ENCODE measurements at places on chromosomes 2 and 18. TPM values are rescaled to one million over a fixed set of nuclear protein-coding genes. Genes with fewer than 3 reads are reported as not detected.
A peak's percentile ranks its signal among the peaks of the same experiment; 100 is the strongest.

DNA sequence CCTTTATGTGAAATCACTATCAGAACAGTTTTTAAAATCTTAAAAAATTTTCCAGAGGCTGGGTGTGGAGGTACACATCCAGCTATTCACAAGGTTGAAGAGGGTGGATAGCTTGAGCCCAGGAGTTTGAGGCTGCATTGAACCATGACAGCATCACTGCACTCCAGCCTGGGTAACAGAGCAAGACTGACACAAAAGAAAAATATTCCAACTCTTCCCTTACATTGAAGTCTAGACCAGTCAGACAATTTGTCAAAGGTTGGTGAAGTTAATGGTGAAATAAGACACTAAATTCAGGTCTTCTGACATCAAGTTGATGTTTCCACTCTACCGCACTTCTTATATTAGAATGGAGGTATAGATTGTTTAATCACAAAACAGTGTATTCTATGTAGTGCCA lies 52.8 kb downstream of the HYCC2 start:
- no peak overlapping the region for H3K27ac ChIP-seq
- no peaks in the 10 kb centered on the region for H3K27me3 ChIP-seq
- H3K4me3 ChIP-seq = no peak overlapping the region
- H3K4me1 ChIP-seq = no peaks in the 10 kb centered on the region
- no peak for DNase-seq

GRCh38 chr2:209424199-209424701 lies 403 bp downstream of the MAP2 start:
- H3K4me3 ChIP-seq = peak overlapping the region; percentile 66
- no peaks in the 10 kb centered on the region for H3K4me1 ChIP-seq
- H3K27ac ChIP-seq = no peak overlapping the region
- H3K27me3 ChIP-seq = no peaks in the 10 kb centered on the region

GRCh38 chr2:54678719-54679118 lies 44.7 kb upstream of the EML6 start:
- DNase-seq = no peak
- peaks cover 15% of the 10 kb centered on the region for H3K4me1 ChIP-seq
- no peaks in the 10 kb centered on the region for H3K27me3 ChIP-seq
- H3K4me3 ChIP-seq = no peak overlapping the region

GRCh38 chr2:138094031-138094430 lies 129.8 kb downstream of the HNMT start:
- H3K4me3 ChIP-seq = no peak overlapping the region
- H3K36me3 ChIP-seq = no peaks in the 10 kb centered on the region
- no peaks in the 10 kb centered on the region for H3K4me1 ChIP-seq

DNA sequence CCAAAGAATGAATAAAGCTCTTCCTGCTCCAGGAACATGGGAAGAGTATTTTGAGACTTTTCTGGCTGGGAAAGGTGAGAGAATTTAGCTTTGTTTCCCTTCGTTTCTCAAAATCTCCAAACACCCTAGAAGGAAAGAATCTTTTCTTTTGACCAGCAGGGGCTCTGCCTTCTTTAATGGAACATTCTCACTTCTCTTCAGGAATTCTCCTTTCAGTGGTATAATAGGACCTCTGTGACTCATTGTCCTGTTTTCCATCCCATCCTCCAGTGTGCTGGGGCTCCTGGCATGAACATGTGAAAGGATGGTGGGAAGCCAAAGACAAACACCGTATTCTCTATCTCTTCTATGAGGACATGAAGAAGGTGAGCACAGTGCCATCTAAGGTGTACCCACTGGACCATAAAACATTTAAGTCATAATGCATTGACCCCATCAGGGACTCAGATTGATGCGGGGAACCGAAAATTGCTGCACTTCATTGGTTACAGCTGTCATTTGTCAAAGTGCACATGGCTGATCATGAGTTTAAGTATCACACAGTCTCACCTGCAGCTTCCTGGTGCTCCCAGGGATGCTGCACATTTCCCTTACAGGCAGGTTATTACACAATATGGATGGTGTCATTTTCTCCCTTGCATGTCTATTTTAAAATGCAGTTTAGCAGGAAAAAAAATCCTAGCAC lies 5.5 kb downstream of the SULT1C4 start:
- no peak overlapping the region for H3K4me3 ChIP-seq
- no peaks in the 10 kb centered on the region for H3K27me3 ChIP-seq
- no peaks in the 10 kb centered on the region for H3K36me3 ChIP-seq
- no peaks in the 10 kb centered on the region for H3K4me1 ChIP-seq

- H3K36me3 ChIP-seq = no peaks in the 10 kb centered on the region
- no peaks in the 10 kb centered on the region for H3K4me1 ChIP-seq
- H3K27me3 ChIP-seq = no peaks in the 10 kb centered on the region
- no peak overlapping the region for H3K4me3 ChIP-seq
- H3K27ac ChIP-seq = peak overlapping the region; percentile 64
- no peak for DNase-seq
Observed at GRCh38 chr2:151297882-151298281, 8.4 kb upstream of the NMI start.

- H3K27me3 ChIP-seq = no peaks in the 10 kb centered on the region
- H3K4me1 ChIP-seq = no peaks in the 10 kb centered on the region
- no peak overlapping the region for H3K4me3 ChIP-seq
- no peak overlapping the region for H3K27ac ChIP-seq
- no peaks in the 10 kb centered on the region for H3K36me3 ChIP-seq
- DNase-seq = no peak
Observed at GRCh38 chr2:86416146-86416545, 25.0 kb upstream of the KDM3A start.

- H3K4me1 ChIP-seq = no peaks in the 10 kb centered on the region
- no peaks in the 10 kb centered on the region for H3K27me3 ChIP-seq
- no peak for DNase-seq
- no peak overlapping the region for H3K27ac ChIP-seq
- no peak overlapping the region for H3K4me3 ChIP-seq
Observed at GRCh38 chr2:100021791-100022340, 120.5 kb downstream of the AFF3 start.

GRCh38 chr2:45683292-45683691 lies 31.8 kb downstream of the PRKCE start:
- H3K27me3 ChIP-seq = no peaks in the 10 kb centered on the region
- H3K4me1 ChIP-seq = peaks cover 20% of the 10 kb centered on the region
- DNase-seq = no peak
- H3K27ac ChIP-seq = no peak overlapping the region
- H3K4me3 ChIP-seq = no peak overlapping the region

GRCh38 chr2:84674586-84674985 lies 158.3 kb downstream of the DNAH6 start:
- H3K4me3 ChIP-seq = no peak overlapping the region
- no peak overlapping the region for H3K27ac ChIP-seq
- H3K27me3 ChIP-seq = no peaks in the 10 kb centered on the region

DNA sequence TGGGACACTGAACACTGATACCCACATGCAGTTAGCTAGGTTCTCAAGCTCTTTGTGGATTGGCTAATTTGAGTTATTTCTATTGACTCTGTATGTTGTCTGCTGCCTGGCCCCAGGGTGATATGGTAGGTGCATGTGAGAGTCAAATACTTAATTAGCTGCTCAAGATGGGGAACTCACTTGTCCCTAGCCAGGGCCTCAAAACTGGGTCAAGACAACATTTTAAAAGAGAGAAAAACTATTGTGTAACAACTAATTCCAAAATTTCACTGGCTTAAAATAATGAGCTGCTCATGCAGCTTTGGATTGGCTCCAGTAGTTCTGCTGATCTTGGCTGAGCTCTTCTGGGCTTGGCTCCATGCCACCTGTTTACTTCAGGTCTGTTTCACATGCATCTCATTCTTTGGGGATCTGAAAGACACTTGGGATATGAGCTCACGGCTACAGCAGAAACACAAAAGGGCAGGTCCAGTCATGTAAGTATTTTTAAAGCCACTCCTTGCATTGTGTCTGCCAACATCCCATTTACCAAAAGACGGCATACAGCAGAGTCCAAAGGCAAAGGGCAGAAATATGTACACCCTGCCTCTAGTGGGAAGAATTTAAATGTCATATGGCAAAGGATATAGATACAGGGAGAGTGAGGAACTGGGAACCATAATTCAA lies 716.8 kb downstream of the SUCLG1 start:
- H3K4me1 ChIP-seq = no peaks in the 10 kb centered on the region
- DNase-seq = no peak
- H3K27me3 ChIP-seq = no peaks in the 10 kb centered on the region

GRCh38 chr2:10059016-10059351 lies 15.6 kb downstream of the KLF11 start:
- H3K36me3 ChIP-seq = peaks cover 17% of the 10 kb centered on the region
- no peak for DNase-seq
- no peaks in the 10 kb centered on the region for H3K27me3 ChIP-seq
- peaks cover 25% of the 10 kb centered on the region for H3K4me1 ChIP-seq

- no peak for DNase-seq
- no peaks in the 10 kb centered on the region for H3K36me3 ChIP-seq
- no peak overlapping the region for H3K27ac ChIP-seq
- no peak overlapping the region for H3K4me3 ChIP-seq
- no peaks in the 10 kb centered on the region for H3K4me1 ChIP-seq
Observed at GRCh38 chr18:43322132-43322531, 44.8 kb upstream of the SYT4 start.

- no peak overlapping the region for H3K4me3 ChIP-seq
- peaks cover 7% of the 10 kb centered on the region for H3K4me1 ChIP-seq
- DNase-seq = no peak
- H3K27ac ChIP-seq = no peak overlapping the region
- H3K36me3 ChIP-seq = peaks cover 22% of the 10 kb centered on the region
Observed at GRCh38 chr2:160309585-160309984, 109.5 kb upstream of the ITGB6 start.

DNA sequence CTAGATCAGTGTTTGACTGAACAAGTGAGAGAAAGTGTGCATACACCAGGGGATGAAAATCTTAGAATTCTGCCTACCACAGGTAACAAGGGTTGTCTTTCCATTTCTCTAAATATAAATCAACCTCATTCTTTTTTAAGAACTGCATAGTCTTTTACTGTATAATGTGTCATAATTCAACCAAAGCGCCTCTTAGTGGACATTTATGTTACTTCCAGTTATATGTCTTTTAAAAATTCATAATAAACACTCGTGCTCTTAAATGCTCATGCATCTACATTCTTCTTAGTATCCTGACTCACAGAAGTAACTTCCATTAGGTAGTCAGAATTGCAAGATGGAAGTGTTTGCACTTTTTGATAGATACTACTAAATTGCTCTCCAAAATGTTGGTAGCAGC lies 76.2 kb downstream of the CHRNA1 start:
- H3K4me1 ChIP-seq = no peaks in the 10 kb centered on the region
- no peak overlapping the region for H3K27ac ChIP-seq
- no peaks in the 10 kb centered on the region for H3K27me3 ChIP-seq
- DNase-seq = no peak
- H3K36me3 ChIP-seq = no peaks in the 10 kb centered on the region
- no peak overlapping the region for H3K4me3 ChIP-seq

DNA sequence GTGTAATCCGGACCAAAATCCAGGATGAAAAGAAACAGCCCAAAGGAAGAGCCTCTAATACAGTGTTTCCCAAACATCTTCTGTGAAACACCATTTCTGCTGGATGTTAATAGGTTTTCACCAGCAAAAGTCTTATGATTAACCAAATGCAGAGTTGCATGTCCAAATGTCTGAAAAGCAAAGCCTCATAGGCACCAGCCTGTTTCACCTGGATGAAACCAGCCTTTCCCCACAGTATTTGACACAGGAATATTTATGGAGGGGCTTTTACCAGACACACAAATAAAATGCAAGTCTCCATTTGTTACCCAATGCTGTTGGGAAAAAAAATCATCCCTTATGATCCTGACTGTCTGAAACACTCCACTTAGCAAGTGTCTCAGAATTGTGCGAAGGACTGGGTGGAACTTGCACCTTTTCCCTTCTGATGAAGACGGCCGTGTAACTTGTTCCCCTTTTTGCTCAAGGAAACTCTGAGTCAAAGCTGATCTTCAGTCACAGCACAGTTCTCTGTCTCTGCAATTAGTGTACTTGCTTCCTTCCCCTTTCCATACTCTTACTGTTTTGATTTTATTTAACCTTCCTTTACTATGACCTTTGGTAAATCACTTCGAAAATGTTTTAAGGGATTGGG lies 70.3 kb upstream of the IL1R2 start:
- no peak overlapping the region for H3K4me3 ChIP-seq
- no peak overlapping the region for H3K27ac ChIP-seq
- H3K4me1 ChIP-seq = no peaks in the 10 kb centered on the region
- H3K36me3 ChIP-seq = no peaks in the 10 kb centered on the region

DNA sequence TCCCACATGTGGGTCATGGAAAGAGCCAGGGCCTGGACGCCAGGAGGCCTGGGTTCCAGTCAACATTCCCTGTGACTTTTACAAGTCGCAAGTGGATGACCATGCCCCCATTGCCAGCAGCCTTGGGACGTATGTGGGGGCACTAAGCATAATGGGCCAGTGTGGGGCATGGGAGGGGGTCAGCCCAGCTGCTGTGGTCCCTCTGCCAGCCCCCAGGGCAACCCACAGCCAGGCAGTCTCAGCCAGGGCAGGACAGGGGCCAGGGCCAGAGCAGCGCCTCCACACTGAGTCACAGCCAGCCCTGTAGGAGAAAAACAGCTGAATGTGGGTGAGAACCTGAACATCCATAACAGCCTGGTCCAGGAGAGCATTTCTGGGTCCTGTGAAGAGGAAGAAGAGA lies 173.2 kb downstream of the GFPT1 start:
- no peak overlapping the region for H3K4me3 ChIP-seq
- H3K4me1 ChIP-seq = no peaks in the 10 kb centered on the region
- no peak overlapping the region for H3K27ac ChIP-seq
- H3K27me3 ChIP-seq = no peaks in the 10 kb centered on the region
- H3K36me3 ChIP-seq = no peaks in the 10 kb centered on the region

- DNase-seq = no peak
- H3K4me3 ChIP-seq = no peak overlapping the region
- no peak overlapping the region for H3K27ac ChIP-seq
- no peaks in the 10 kb centered on the region for H3K27me3 ChIP-seq
- H3K4me1 ChIP-seq = peaks cover 11% of the 10 kb centered on the region
- H3K36me3 ChIP-seq = no peaks in the 10 kb centered on the region
Observed at GRCh38 chr2:108565778-108566375, 31.6 kb downstream of the LIMS1 start.

DNA sequence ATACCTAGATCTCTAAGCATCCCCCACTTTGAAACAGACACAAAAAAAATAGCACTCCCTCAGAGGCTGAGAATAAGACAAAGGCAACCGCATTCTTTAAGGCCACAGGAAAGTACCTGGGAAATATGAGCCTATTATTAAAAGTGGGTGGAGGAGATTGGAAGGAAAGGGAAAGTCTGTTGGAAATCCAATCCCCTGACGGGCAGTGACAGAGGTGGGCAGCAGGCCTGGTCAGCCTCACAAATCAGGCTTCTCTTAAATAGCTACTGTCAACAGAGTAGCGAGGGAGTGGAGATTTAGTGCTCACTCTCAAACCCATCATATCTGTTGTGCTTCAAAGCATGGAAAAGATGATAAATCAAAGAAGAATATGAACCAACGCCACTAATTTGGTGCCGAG lies 324.4 kb downstream of the ALK start:
- H3K27me3 ChIP-seq = no peaks in the 10 kb centered on the region
- H3K4me3 ChIP-seq = no peak overlapping the region
- no peak overlapping the region for H3K27ac ChIP-seq
- H3K4me1 ChIP-seq = no peaks in the 10 kb centered on the region
- DNase-seq = no peak

GRCh38 chr2:165787334-165787733 lies 6.7 kb downstream of the GALNT3 start:
- H3K36me3 ChIP-seq = no peaks in the 10 kb centered on the region
- H3K27ac ChIP-seq = no peak overlapping the region
- H3K27me3 ChIP-seq = no peaks in the 10 kb centered on the region
- no peaks in the 10 kb centered on the region for H3K4me1 ChIP-seq
- H3K4me3 ChIP-seq = no peak overlapping the region
- no peak for DNase-seq

The GAD1 gene
- total RNA-seq = not detected

The CDH20 gene
- total RNA-seq = 0.35 TPM

The MRPS5 gene
- 55.2 TPM for total RNA-seq

The ASAP2 gene
- 30.9 TPM for total RNA-seq
